ENCODE measurements at places on chromosomes 1 and 21.

- DNase-seq = no peak
These were observed 106.8 kb downstream of the ATP5PO start for GRCh38 chr21:33808715-33809367.

GRCh38 chr1:150268340-150268704, 494 bp downstream of the APH1A start:
- peak; percentile 70 for DNase-seq

DNA sequence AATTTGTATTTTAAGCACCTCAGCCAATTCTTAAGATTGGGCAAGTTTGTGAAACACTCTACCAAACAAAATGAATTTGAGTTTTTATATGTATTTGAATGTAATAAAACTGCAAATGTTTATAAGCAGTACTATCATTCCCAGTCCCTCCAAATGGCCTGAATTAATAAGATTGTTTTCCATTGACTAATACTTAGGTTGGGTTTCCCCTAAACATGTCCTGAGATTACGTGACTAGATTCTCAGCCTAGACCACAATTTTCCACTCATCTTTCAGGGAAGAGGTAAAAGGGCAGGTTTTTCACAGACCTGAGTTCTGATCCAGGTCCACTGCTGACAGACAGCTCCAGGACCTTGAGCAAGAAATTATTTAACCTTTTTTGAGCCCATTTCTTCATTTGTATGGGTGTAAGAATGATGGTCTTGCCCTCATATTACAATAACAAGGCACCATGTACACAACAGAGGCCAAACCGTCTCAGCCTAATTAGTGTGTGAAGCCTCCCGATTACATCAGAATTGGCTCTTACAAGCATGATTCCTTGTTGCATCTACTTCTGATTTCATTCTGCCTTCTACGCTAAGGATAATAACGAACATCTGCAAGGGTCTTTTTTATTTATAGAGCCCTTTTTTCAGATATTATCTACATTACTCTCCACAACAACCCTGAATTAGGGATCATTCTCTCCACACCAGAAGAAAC, 51.2 kb downstream of the BEND5 start:
- no peak for DNase-seq

DNA sequence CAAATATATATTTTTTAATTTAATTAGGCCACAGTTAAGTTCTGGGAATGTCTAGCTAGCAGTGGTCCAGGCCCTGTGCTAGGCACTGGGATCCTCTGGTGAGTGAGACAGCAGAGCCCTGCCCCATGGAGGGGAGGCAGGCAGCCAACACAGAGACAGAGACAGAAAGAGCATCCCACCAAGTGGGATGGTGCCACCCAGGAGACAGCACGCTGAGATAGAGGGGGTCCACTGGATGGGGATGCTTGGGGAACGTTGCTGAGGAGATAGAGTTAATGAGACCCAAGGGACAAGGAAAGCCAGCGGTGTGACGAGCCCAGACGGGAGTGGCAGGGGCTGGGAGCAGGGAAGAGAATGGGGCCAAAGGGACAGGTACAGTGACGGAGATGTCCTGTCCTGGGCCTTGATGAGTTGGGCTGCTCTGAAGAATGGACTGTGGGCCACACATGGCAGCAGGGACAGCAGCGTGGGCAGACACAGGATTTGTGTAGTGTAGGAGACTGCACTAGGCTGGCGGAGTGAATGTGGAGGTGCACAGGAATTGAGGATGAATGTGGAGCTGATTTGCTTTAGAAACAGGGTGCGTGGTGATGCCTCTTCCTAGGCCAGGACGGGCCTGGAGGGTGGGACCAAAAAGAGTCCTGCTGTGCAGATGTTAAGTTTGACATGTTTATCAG, 22.8 kb downstream of the RAB4A start:
- no peak for DNase-seq

- no peak for DNase-seq
These were observed 1039.4 kb upstream of the B3GALT2 start for GRCh38 chr1:194225821-194226220.

DNA sequence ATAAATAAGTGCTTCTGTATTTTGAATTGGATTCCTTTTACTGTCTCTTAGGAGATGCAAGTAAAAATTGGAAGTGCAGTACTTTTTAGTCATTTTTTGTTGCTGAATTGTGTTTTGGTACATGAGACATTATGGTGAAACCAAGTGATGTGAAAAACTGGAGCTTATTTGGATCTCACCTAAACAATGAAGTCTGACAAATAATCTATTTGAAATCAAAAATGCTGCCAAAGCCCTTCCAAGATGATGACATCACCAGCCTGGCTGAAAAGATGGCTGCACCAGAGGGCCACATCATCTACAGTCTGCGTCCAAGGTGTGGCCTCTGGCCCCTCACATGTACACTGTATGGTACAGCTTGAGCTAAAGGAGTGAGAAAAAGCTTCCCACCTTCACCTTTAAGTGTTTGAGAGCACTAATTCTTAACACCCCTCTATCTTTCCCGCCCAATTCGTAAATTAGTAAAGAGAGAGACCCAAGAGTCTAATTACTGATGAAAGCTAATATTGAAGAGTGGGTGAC, 192.5 kb upstream of the ST6GALNAC5 start:
- no peak for DNase-seq

DNA sequence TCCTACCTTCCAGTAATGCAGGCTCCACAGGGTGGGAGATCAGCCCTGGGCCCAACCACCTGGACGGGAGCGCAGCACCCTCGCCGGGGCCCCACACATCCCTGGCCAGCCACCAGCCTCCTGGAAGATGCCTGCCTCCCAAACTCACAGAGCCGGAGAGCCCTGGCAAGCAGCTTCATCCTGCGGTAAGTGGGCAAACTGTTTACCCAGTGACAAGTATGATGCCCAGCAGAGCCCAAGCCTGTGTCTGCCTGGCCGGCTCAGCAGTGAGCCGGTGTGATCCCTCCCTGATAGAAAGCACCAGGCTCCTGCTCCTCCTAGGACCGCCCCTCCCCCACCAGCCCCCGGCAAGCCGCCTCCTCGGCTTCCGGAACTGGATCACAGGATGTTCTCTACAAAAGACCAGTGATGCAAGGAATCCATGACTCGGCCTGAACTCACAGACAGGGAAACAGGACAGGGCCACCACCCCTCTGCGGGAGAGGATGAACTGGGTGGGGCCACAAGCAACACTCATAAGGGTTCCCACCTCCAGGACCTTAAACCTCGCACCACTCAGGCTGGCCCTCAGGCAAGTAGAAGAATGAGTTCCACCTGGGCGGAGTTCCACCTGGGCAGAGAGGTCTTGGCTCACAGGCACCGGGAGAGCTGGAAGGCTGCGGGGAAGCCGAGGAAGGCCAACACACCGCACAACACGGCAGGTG, 7.9 kb downstream of the ACOT7 start:
- DNase-seq = no peak

Measured in DMS53 (cell line).